Ecto neural progenitor cell (in vitro differentiated cells): ENCODE measurements at places on chromosomes 12 and 14.

GRCh38 chr12:4580281-4580688 is 18.3 kb downstream of the DYRK4 start:
- DNase-seq = peak; percentile 62

GRCh38 chr12:70759161-70759918 is 122.1 kb upstream of the PTPRB start:
- DNase-seq = no peak

GRCh38 chr12:55499810-55500252 is 7.7 kb downstream of the OR6C68 start:
- DNase-seq = no peak

DNA sequence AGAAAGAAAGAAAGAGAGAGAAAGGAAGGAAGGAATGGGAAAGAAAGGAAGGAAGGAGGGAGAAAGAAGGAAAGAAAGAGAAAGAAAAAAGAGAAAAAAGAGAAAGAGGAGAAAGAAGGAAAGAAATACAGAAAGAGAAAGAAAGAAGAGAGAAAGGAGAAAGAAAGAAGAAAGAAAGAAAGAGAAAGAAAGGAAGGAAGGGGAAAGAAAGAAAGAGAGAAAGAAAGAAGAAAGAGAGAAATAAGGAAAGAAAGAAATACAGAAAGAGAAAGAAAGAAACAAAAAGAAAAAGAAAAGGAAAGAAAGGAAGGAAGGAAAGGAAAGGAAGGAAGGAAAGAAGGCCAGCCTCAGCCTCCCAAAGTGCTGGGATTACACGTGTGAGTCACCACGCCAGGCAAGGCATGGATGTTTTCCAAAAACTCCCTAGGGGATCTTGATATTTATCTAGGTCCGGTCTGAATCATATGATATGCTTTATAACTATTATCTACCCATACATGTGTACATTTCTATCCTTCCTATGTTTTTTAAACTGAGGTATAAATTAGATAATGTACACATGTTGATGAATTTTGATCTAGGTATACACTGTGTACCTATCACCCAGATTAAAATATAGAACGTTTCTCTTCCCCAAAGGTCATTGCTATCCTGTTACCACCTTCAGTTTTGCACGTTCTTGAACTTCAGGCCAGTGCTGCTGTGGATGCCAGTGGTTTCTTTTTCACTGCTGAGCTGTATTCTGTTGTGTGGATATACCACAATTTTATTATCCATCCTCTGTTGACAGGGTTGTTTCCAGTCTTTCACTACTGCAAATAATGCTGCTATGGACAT is 177.9 kb downstream of the RBM19 start:
- DNase-seq = no peak

DNA sequence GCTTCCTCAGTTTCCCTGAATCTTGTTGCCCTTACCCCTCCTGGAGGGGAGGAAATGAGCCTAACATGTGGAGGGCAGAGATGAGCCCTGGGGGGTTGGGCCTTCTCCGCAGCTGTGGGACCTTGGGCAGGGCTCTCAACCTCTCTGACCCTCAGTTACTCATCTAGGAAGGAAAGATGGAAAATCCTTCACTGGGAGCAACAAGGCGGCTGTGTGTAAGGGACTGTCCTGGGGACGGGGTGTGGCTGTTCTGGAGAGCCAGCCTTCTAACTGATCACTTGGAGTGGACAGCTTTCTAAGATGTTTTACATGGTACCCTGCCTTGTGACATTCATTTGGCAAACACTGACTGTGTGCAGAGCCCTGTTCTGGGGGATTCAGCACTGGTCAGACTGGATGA is 14.7 kb downstream of the BEGAIN start:
- no peak for DNase-seq

DNA sequence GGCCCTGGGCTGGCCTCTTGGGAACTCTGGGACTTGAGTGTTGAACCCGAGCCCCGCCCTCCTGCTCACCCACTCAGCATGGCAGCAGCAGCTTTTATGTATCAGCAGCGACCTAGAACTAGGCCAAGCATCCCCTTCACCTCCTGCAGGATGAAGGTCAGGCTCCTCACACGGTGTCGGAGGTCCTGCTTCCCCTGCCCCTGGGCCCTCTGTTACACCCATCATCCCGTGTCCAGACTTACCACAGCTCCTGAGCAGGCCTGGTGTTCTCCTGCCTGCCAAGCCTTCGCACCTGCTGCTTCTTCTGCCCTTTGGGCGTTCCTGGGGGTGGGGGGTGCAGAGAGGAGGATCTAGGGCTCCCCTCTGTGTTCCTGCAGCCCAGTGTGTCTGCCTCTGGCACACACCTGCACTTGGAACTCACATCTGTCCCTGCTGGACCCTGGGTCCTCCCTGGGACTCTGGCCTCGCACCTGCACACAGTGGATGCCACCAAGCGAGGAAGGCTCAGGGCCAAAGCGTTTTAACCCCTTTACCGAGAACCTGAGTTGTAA is 80.3 kb downstream of the PAPOLA start:
- peak; percentile 41 for DNase-seq

GRCh38 chr12:110739488-110739887 is 3.2 kb downstream of the PPP1CC start:
- DNase-seq = no peak

DNA sequence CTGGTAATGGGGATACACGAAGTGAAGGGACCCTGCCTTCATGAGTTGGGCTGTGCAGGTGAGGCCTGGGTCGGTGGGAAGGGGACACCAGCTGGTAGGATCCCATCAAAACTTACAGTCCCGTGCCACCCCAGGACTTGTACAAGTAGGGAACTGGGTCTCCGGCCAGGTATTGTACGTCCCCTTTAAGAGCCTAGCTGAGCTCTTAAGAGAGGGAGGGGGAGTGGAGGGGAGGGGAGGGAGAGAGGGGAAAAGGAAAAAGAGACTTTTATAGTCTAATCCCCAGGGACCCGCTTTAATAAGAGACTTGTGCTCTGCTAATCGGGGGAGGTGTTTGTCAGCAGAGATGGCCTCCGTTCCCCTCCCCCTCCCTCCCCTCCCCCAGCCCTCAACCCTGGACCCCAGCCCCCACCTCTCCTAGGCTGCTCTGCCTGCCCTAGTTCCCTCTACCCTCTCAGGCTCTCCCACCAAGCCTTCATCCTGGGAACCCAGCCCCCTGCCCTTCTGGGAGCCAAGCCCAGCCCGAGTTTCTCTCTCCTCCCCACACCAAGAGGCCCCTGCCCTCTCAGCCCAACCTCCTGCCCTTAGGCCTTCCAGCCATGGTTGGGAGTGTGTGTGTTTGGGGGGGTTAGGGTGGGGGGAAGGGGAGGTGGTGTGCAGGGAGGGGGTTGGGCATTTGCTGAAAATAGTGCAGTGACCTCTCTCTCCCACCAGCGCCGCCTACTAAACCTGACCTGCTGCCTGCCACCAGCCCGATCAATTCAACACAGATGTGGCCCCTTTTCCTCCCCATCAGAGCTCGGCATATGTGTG is 2.6 kb downstream of the GDF11 start:
- peak; percentile 97 for DNase-seq

DNA sequence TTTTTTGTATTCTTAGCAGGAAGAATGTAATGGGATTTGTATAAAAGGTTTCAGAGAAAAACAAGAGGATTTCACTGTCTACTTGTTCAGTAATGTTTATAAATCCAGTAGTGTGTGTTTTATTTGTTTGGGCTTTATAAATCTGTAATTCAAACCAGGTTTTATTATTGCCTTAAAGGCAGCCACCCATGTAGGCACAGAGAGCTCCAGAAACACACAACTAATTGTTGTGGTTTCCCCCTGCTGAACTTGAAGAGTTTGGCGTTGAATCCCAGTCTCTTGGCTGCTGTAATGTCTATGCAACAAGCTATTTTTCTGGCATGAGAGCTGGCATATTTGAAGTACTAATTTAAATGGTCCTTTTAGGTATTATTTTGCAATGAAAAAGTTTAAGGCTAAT is 63.4 kb upstream of the SLCO1C1 start:
- no peak for DNase-seq

DNA sequence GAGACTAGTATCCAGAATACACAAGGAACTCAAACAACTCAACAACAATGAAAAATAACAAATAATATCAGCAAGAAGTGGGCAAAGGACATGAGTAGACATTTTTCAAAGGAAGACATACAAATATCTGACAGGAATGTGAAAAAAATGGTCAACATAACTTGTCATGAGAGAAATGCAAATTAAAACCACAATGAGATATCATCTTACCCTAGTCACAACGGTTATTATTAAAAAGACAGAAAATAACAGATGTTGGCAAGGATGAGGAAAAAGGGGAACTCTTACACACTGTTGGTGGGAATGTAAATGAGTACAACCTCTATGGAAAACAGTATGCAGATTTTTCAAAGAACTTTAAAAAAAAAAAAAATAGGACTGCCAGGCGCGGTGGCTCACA is 20.4 kb downstream of the VWF start:
- no peak for DNase-seq

- DNase-seq = peak; percentile 87
Observed at GRCh38 chr12:31370531-31371255, 44.7 kb upstream of the SINHCAF start.

DNA sequence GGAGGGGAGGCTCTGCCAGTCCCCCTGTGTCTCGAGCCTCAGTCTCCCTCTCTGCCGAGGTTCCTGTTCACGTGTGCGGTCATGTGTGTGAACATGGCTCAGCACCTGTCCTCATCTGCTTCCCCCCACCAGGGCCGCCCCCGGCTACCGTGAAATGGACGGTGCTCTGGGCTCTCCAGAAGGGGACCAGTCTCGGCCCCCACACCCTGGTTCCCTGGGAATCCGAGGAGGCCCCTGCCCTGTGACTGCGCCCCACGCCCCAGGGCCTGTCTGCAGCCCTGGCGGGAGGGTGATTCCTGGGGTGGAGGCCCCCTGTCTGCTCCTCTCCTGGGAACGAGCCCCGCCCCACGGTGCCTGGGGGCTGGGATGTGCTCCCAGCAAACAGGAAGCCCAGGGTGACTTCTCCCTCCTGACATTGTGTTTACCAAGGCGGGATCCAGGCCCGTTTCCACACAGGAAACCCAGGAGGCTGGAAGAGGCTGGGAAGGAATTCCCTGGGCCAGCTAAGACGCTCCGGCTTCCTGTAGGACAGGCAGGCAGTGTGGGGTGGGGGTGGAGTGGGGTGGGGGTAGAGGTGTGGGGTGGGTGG is 46.6 kb downstream of the KIF26A start:
- no peak for DNase-seq

GRCh38 chr12:106071686-106072085 is 67.1 kb downstream of the NUAK1 start:
- no peak for DNase-seq

DNA sequence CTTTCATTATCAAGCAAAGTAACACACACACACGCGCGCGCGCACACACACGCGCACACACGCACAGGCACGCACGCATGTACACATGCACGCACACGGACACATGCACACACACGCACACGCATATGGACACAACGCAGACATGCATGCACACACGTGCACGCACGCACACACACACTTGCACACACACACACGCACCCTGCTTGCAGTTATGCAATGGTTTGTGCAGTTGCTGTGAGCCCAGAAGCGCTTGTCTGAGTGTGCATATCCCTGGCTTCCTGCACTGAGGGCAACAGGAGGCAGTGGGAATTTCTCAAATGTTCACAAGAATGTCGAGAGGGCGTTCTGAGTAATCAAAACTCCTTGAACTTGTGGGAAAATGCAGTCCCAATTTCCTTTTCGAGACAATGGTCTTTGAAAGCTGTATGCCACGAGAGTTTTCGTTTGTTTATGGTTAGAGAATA is 41.6 kb downstream of the NFKBIA start:
- no peak for DNase-seq

DNA sequence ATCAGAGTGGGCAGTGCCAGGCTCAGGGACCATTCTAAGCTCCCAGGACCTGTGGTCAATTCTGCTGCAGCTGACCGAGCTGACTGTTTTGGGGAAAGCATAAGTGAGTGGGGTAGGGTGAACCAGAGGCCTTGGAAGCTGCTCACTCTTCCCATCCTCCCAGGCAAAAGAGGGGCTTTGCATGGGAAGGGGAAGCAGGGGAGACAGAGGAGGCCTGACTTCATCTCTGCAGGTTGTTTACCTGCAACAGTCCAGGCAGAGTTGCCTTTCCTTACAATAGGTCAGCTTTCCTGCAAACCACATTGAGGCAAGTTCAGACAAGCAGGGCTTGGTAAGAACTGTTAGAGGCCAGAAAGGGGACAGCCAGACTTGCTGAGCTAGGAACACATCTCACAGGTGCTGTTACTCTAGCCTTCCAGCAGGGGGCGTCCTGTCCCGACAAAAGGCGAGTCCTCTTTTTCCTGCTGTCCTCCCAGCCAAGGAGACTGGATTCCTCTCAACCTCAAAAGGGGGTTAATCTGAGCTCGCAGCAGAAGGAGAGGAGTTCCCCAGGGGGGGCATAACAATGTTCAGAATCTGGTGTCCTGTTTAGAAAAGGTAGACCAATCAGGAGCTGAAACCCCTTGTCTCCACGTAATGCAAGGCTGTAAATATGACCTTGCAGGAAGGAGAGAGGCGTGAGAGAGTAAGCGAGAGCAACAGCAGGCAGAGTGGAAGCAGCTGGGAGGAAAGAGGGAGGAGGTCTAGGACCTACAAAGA is 4.3 kb upstream of the DHRS2 start:
- peak; percentile 89 for DNase-seq

GRCh38 chr14:105861985-105862465 is 335.6 kb downstream of the TMEM121 start:
- DNase-seq = peak; percentile 11

GRCh38 chr14:63867933-63868921 is 15.4 kb downstream of the SYNE2 start:
- DNase-seq = no peak

DNA sequence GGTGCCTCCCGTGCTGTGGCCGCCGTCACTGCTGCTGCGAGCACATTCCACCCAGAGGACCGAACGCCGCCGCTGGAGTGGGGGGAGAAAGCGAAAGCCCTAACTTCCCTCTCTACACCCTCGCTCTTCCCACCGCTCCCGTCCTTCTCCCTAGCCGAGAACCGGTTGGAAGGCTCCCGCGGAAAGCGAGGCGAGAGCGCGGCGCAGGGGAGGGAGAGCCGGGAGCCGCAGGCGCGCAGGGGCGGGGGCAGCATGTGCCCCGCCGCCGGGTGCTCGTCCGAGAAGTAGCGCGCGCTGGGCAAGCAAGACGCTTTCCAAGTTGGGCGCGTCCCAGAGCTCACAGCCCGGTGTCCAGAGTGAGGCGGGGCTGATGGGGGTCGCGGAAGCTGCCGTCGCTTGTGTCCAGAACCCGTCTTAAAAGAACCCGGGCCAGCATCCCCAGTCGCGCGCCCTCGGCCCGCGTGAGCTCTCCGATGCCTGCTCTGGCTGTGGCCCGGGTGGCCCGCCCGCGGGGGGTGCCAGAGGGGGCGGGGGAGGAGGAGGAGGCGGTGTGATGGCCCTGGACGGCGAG is at the start of gene TRHDE:
Gene TRHDE (plus strand): TSS at position 280 of the 571 bp plus-strand sequence. CDS start 274 bp downstream, at position 554.
- peak; percentile 82 for DNase-seq
